ENCODE measurements at places on chromosomes 5 and 9. TPM values are rescaled to one million over a fixed set of nuclear protein-coding genes. Genes with fewer than 3 reads are reported as not detected.
A peak's percentile ranks its signal among the peaks of the same experiment; 100 is the strongest.

DNA sequence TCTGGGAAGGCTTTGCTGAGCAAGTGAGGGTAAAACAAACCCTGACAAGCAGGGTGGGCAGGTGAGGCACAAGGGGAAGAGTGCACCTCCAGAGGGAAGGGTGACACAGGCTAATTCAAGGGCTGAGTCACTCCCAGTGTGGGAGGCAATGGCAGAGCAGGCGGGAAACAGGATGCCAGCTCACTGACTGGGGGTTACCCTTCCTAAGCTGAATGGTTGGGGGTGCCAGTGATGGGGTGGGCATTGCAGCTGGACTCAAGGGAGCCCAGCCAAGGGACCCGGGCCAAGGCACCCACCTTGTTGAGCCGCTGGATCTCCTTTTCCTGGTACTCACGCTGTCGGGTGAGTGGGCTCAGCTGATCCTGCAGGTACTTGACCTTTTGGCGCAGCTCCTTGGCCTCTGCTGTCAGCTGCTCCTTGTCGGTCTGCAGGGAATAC, 18.4 kb downstream of the GPX3 start:
- no peak for DNase-seq
- H3K27ac ChIP-seq = no peak overlapping the region

DNA sequence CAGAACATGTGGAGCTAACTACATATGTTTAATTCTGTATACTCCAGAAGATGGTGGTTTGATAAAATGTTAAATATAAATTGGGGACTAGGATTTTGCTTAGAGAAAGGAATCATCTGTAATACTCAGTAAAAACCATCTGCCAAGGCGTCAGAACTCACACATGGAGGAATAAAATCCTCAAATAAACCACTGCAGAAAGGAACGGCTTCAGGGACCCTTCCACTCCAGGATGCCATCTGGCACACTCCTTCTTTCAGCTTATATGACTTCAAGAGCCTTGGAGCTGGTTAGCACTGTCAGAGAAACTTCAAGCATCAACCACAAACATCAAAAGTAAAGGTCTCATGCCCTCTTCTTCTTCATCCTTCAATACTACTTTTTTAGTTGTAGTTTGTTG, 360.6 kb downstream of the PLK2 start:
- no peak for DNase-seq
- H3K4me1 ChIP-seq = no peaks in the 10 kb centered on the region
- no peak overlapping the region for H3K27ac ChIP-seq
- H3K36me3 ChIP-seq = no peaks in the 10 kb centered on the region

GRCh38 chr9:4832786-4833579, 40.2 kb downstream of the RCL1 start:
- no peak for DNase-seq
- H3K4me3 ChIP-seq = no peak overlapping the region
- no peaks in the 10 kb centered on the region for H3K36me3 ChIP-seq
- H3K27ac ChIP-seq = no peak overlapping the region

The SLC1A3 gene
- total RNA-seq = 456 TPM

DNA sequence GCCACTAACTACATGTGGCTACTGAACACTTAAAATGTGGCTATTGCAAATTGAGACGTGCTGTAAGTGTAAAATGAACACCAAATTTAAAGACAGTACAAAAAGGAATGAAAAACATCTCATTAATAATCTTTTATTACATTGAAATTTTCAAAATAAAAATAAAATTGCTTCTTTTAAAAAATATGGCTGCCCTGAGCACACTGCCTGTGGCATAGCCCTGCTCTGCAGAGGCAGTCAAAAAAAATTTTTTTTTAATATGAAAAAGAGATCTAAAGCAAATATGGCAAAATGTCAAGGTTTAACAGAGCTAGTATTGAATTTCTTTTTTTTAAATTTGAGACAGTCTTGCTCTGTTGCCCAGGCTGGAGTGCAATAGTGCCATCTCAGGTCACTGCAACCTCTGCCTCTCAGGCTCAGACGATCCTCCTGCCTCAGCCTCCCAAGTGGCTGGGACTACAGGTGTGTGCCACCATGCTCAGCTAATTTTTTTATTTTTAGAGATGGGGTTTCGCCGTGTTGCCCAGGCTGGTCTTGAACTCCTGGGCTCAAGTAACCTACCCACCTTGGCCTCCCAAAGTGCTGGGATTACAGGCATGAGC, 25.6 kb downstream of the CARNMT1 start:
- no peaks in the 10 kb centered on the region for H3K36me3 ChIP-seq
- DNase-seq = no peak
- no peaks in the 10 kb centered on the region for H3K27me3 ChIP-seq
- H3K4me3 ChIP-seq = no peak overlapping the region
- no peak overlapping the region for H3K27ac ChIP-seq

DNA sequence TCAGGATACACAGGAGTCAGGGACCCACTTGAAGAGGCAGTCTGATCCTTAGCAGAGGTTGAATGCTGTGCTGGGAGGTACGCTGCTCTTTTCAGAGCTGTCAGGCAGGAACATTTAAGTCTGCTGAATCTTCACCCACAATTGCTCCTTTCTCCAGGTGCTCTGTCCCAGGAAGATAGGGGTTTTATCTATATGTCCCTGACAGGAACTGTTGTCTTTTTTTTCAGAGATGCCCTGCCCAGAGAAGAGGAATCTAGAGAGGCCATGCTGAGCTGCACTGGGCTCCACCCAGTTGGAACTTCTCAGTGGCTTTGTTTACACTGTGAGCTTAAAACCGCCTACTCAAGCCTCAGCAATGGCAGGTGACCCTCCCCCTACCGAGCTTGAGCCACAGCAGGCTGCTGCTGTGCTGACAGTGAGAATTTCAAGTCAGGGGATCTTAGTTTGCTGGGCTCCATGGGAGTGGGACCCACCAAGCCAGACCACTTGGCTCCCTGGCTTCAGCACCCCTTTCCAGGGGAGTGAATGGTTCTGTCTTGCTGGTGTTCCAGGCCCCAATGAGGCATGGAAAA, 169.0 kb downstream of the FBXL17 start:
- H3K4me1 ChIP-seq = no peaks in the 10 kb centered on the region
- no peak overlapping the region for H3K27ac ChIP-seq
- DNase-seq = no peak
- no peaks in the 10 kb centered on the region for H3K27me3 ChIP-seq
- H3K36me3 ChIP-seq = peaks cover 2% of the 10 kb centered on the region
- no peak overlapping the region for H3K4me3 ChIP-seq

The PFN3 gene
- not detected for total RNA-seq

- DNase-seq = no peak
- H3K27ac ChIP-seq = peak overlapping the region; percentile 36
- H3K27me3 ChIP-seq = no peaks in the 10 kb centered on the region
- no peak overlapping the region for H3K4me3 ChIP-seq
Observed at GRCh38 chr5:136020383-136021015, 8.3 kb upstream of the TGFBI start.

The SARDH gene
- 6.9 TPM for total RNA-seq

- no peak for DNase-seq
- no peak overlapping the region for H3K27ac ChIP-seq
- H3K36me3 ChIP-seq = no peaks in the 10 kb centered on the region
- no peaks in the 10 kb centered on the region for H3K27me3 ChIP-seq
- no peaks in the 10 kb centered on the region for H3K4me1 ChIP-seq
Observed at GRCh38 chr5:66306844-66307315, 162.8 kb downstream of the SREK1 start.

- H3K36me3 ChIP-seq = no peaks in the 10 kb centered on the region
- H3K27me3 ChIP-seq = no peaks in the 10 kb centered on the region
- no peaks in the 10 kb centered on the region for H3K4me1 ChIP-seq
- H3K4me3 ChIP-seq = no peak overlapping the region
Observed at GRCh38 chr5:156947925-156948324, 15.1 kb downstream of the TIMD4 start.

DNA sequence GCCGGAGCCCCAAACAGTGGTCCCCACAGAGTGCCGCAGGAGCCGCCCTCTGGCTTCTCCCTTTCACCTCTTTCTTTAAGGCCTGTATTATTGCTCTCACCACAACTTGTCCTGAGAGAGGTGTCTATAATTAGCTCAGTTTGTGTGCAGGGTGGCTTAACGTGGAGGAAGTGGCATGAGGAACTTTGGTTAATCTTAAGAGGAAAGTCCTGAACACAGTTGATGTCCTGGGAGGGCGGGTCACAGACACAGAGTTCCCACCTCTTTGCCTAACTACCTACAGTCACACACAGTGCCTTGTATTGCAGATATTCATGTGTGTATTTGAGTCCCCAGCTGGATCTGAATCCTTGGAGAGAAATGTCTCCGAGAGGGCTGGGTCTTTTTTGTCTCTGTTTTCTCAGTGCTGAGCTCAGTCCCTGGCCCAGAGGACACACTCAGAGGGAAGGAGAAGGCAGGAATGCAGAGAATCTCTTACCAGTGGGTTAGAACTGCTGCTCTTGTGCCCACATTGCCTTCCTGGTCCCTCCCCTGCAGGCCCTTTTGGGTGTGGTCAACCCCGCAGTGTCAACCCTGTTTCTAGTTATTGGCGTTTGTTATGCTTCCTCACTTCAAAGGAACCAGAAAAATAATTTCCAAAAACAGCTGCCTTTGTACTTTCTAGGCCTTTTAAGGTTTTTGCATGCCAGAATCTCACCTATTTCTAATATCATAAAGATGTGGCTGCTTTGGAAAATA, 392.5 kb downstream of the KDM4C start:
- peaks cover 14% of the 10 kb centered on the region for H3K36me3 ChIP-seq
- H3K4me3 ChIP-seq = no peak overlapping the region
- peaks cover 11% of the 10 kb centered on the region for H3K4me1 ChIP-seq
- DNase-seq = no peak

GRCh38 chr5:27472871-27473270, 434.5 kb upstream of the CDH9 start:
- no peak for DNase-seq
- no peak overlapping the region for H3K27ac ChIP-seq
- H3K27me3 ChIP-seq = no peaks in the 10 kb centered on the region
- H3K36me3 ChIP-seq = no peaks in the 10 kb centered on the region

- no peak for DNase-seq
- no peak overlapping the region for H3K27ac ChIP-seq
- no peaks in the 10 kb centered on the region for H3K27me3 ChIP-seq
- H3K36me3 ChIP-seq = peaks cover 2% of the 10 kb centered on the region
- peaks cover 21% of the 10 kb centered on the region for H3K4me1 ChIP-seq
Observed at GRCh38 chr5:151094030-151094851, 13.4 kb upstream of the TNIP1 start.

DNA sequence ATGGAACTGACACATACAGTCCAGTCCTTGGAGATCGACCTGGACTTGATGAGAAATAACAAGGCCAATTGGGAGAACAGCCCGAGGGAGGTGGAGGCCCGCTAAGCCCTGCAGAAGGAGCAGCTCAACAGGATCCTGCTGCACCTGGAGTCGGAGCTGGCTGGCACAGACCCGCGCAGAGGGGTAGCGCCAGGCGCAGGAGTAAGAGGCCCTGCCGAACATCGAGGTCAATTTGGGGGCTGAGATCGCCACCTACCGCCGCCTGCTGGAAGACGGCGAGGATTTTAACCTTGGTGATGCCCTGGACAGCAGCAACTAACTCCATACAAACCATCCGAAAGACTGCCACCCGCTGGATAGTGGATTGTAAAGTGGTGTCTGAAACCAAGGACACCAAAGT, 1610.1 kb upstream of the ACO1 start:
- H3K27ac ChIP-seq = no peak overlapping the region
- no peak for DNase-seq
- no peaks in the 10 kb centered on the region for H3K27me3 ChIP-seq
- no peaks in the 10 kb centered on the region for H3K36me3 ChIP-seq
- no peaks in the 10 kb centered on the region for H3K4me1 ChIP-seq
- H3K4me3 ChIP-seq = no peak overlapping the region

DNA sequence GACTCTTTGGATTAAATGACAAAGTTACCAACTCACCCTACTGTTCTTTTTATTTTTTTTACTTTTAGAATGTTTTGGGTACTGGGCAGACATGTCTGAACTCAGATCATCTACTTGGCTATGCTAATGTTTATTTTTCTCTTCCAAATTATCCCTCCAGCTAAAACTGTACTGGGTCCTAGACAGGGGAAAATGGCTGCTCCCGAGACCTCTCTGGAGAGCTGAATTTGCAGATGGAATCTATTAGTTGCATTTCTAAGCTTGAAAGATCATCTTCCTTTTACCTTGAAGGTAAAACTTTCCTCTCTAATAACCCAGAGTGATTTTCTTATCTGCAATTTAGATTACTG, 197.5 kb upstream of the SEMA6A start:
- no peaks in the 10 kb centered on the region for H3K27me3 ChIP-seq
- H3K27ac ChIP-seq = no peak overlapping the region
- H3K36me3 ChIP-seq = no peaks in the 10 kb centered on the region
- no peaks in the 10 kb centered on the region for H3K4me1 ChIP-seq

GRCh38 chr5:130693509-130693908, 471.5 kb downstream of the HINT1 start:
- no peak for DNase-seq
- H3K4me1 ChIP-seq = no peaks in the 10 kb centered on the region
- no peak overlapping the region for H3K4me3 ChIP-seq
- no peaks in the 10 kb centered on the region for H3K27me3 ChIP-seq
- no peaks in the 10 kb centered on the region for H3K36me3 ChIP-seq

GRCh38 chr9:78131969-78132700, 100.5 kb upstream of the GNAQ start:
- no peaks in the 10 kb centered on the region for H3K27me3 ChIP-seq
- DNase-seq = peak; percentile 32
- H3K27ac ChIP-seq = no peak overlapping the region
- no peaks in the 10 kb centered on the region for H3K36me3 ChIP-seq

The LRRC19 gene
- total RNA-seq = not detected

The EIF4E1B gene
- 0.44 TPM for total RNA-seq

The MYMK gene
- total RNA-seq = not detected

The NSD1 gene
- 72.8 TPM for total RNA-seq

DNA sequence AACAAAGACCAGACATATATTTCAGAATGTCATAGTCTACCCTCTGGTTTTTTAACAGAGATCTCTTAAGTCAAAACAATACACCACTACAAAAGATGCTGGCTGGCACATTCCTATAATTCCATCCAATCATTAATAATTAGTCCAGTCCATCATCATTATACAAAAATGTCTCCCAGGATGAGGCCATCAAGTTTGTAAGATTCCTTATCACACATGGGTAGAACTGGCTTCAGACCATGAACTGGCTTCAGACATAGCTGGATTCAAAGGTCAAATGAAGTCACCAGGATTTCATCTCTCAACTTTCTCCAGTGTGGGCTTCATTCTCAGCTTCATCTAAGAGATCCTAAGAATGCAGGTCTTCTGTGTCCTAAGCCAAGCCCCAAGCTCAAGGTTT, 147.1 kb downstream of the ENC1 start:
- H3K4me3 ChIP-seq = no peak overlapping the region
- H3K36me3 ChIP-seq = no peaks in the 10 kb centered on the region
- no peaks in the 10 kb centered on the region for H3K27me3 ChIP-seq
- no peak for DNase-seq
- H3K27ac ChIP-seq = no peak overlapping the region
- H3K4me1 ChIP-seq = no peaks in the 10 kb centered on the region

GRCh38 chr5:102613661-102614060, 114.9 kb upstream of the SLCO6A1 start:
- no peaks in the 10 kb centered on the region for H3K27me3 ChIP-seq
- H3K27ac ChIP-seq = no peak overlapping the region
- no peak overlapping the region for H3K4me3 ChIP-seq
- no peaks in the 10 kb centered on the region for H3K36me3 ChIP-seq
- no peak for DNase-seq
- no peaks in the 10 kb centered on the region for H3K4me1 ChIP-seq

Data from spinal cord (tissue), 10 donors.